T-helper 17 cell (primary cell): ENCODE measurements at places on chromosomes 13 and 19. TPM values are rescaled to one million over a fixed set of nuclear protein-coding genes. Genes with fewer than 3 reads are reported as not detected.

- no peaks in the 10 kb centered on the region for H3K27me3 ChIP-seq
- DNase-seq: no peak
- peaks cover 4% of the 10 kb centered on the region for H3K4me1 ChIP-seq
- peak overlapping the region; percentile 60 for H3K4me3 ChIP-seq
- peaks cover 3% of the 10 kb centered on the region for H3K36me3 ChIP-seq
Observed at GRCh38 chr13:24307211-24308067, 1.9 kb upstream of the C1QTNF9 start.

Gene ADGRE2
- total RNA-seq: 20.6 TPM

DNA sequence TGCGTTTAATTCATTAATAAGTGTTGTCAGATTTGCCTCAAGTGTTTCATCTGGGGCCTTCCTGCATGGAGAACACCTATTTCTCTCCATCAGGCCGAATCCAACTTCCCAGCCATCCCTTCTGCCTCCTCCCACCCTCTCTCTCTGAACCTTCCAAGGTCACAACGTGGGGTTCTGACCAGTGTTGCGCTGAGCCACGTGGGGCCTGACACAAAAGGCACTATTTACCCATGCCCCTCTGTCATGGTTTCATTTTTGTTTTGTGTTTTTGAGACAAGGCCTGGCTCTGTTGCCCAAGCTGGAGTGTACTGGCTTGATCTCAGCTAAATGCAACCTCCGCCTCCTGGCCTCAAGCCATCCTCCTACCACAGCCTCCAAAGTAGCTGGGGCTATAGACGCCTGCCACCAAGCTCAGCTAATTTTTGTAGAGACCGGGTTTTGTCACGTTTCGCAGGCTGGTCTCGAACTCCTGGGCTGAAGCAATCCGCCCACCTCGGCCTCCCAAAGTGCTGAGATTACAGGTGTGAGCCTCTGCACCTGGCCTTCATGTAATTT is 8.6 kb upstream of the IRGC start:
- no peak overlapping the region for H3K4me3 ChIP-seq
- peaks cover 12% of the 10 kb centered on the region for H3K27me3 ChIP-seq
- H3K36me3 ChIP-seq: no peaks in the 10 kb centered on the region
- no peak for DNase-seq
- H3K27ac ChIP-seq: no peak overlapping the region

DNA sequence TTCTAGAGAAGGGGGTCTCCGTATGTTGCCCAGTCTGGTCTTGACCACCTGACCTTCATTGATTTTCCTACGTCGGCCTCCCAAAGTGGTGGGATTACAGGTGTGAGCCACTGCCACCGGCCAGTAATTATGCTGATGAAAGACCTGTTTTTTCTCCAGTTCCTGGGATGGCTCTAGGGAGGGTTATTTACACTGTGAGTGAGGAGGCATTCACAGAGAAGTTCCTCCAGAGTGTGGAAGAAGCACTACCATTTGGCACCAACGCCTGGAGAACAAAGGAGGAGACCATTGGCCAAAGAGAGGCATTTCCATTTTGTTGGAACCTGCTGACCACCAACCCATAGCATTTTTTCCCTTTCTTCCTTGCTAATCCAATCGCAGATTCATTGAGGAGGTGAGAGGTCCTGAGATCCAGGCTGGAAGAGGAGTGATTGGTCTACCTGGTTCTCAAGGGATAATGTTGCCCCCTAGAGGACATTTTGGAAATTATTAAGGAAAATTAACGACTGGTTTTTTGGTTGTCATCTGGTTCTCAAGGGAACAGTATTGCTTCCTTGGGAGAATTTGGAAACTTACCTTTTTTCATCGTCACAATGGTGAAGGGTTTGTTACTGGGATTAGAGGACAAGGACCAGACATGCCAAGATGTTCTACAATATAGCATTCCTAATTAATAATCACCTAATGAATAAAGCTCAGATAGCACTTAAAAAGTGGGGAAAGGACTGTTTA is 5.5 kb upstream of the SAE1 start:
- no peak overlapping the region for H3K4me3 ChIP-seq
- no peaks in the 10 kb centered on the region for H3K27me3 ChIP-seq
- H3K36me3 ChIP-seq: no peaks in the 10 kb centered on the region
- DNase-seq: no peak

Gene SULT2A1
- total RNA-seq: not detected
